OCI-LY7 (cell line): ENCODE measurements at places on chromosomes 13 and 19. TPM values are rescaled to one million over a fixed set of nuclear protein-coding genes. Genes with fewer than 3 reads are reported as not detected.
A peak's percentile ranks its signal among the peaks of the same experiment; 100 is the strongest.

DNA sequence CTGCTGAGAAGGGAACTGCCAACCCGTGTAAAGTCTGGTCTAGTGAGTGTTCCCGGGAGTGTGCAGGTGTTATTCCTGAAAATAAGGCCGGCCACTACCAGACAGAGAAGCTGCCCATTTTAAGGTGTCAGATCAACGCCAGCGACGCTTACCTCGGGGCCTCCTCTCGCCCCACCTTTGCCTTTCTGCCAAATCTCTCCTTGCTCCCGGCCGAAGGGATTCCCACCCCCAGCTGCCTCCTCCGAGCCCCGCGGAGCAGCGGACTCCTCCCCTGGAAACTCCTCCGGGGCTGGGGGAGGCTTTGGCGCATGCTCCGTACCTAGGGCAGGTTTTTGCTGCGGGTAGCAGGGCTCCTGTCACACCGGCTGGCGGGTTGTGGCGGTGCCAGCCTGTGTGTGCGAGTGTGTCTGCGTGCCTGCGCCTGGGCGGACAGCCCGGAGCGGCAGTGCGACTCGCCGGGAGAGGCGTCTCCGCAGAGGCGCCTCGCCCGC, at the start of gene HS6ST3:
TSS of gene HS6ST3 (plus strand) at position 359 of the 491 bp plus-strand sequence.
- DNase-seq: no peak

DNA sequence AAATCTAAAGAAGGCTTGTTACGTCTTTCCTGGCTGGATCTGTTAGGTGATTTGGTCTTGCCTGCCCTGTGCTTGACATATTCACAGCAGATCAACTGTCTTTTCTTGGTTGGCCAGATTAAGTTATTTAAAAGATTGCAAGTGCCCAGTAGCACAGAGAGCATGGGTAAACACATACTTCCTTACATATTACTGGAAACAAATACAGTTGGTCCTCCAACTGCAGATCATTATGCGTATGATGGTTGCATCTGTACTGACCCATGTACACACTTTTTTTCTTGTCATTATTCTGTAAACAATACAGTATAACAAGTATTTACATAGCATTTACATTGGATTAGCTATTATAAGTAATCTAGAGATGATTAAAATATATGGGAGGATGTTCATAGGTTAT, 9.2 kb upstream of the MPHOSPH8 start:
- no peak for DNase-seq

The FUZ gene
- 28.1 and 34.6 TPM in 2 replicates for total RNA-seq

GRCh38 chr19:45419396-45419795, 4.3 kb downstream of the ERCC1 start:
- DNase-seq: peak; percentile 89

The PRR36 gene
- 0.17 TPM in 1 of 2 replicates, not detected in the other for total RNA-seq

The DIRAS1 gene
- 0.52 TPM in 1 of 2 replicates, not detected in the other for total RNA-seq

The PLPPR3 gene
- not detected in 2 replicates for total RNA-seq

DNA sequence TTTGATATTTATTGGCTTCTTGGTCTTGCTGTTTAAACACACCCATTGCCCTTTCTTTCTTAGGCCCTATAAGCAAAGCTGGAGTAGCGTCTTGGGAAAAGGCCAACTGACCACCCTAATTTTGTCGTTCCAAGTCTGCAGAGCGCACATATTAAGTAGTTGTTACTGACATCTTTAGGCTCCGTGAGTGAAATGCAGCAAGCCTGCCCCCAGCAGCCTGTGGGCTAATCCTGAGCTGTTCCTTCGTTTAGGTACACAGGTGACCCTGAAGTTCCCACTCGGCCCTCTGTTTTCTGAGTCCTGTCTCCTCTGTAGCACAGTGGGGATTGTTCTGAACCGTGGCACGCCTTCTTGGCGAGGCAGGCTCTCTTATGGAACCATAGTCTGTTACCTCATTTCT, 170.5 kb downstream of the STK24 start:
- DNase-seq: no peak
